ENCODE measurements at places on chromosomes 16 and 17.

GRCh38 chr16:84227548-84227947 is 12.3 kb downstream of the KCNG4 start:
- DNase-seq, result no peak

GRCh38 chr17:73940511-73940910 is 263.0 kb upstream of the RPL38 start:
- DNase-seq, result no peak

DNA sequence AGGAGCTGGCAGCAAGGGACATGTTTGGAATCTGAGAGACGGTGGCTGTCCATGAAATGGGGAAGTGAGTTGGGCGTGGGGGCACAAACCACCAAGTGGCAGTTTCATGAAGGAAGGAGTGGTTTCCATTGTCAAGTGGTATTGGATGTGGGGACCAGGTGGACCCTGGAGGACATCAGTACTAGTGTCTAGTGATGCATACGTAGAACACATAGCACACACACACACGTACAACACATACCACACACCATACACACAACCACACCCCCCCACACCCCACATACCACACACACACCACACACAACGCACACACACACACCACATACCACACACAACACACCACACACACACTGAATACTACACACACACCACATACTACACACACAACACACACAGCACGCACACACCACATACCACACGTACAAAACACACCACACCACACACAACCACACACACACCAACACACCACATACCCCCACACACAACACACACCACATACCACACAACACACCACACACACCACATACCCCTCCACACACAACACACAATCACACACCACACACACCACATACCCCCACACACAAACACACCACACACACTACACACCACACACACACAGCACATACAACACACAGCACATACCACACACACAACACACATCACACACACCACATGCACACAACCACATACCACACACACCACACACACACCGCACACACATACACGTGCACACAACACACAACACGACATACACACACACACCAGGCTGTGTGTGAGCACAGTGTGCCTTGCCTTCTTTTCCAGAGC is 41.1 kb upstream of the GSE1 start:
- DNase-seq, result no peak

DNA sequence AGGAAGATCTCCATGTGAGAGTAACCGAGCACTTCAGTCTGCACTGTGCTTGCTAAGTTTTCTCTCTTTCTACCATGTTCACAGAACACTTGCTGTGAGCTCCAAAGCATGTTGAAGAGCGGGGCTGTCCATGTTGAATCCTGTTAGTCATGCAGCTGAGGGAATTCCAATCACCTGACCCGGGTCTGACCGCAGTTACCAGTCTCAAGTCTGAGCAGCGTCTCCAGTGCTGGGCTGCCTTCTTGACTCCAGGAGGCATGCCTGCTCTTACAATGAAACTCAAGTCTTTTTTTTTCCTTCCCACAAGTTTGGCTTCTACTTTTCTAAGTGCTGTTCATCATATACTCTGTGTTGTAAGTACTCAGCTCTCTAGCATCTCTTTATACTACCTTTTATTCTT is 44.3 kb downstream of the HOXB1 start:
- peak; percentile 91 for DNase-seq

DNA sequence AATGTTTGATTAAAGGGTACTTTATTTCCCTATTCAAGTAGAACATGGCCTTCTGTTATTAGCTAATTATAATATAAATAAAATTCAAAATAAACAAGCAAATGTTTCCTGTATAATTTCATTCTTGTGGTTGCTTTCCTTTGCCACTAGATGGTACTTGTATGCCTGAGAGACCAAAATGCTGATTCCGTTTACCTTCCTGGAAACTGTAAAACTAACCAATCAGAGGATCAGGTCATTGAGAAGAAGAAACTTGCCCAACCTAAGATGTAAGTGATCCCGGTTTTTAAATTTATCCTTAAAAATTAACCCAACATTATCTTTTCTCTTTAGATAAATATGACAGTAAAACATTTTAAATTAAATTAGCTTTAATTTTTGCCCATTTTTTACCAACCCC is 8.1 kb upstream of the ABCA5 start:
- DNase-seq, result no peak

DNA sequence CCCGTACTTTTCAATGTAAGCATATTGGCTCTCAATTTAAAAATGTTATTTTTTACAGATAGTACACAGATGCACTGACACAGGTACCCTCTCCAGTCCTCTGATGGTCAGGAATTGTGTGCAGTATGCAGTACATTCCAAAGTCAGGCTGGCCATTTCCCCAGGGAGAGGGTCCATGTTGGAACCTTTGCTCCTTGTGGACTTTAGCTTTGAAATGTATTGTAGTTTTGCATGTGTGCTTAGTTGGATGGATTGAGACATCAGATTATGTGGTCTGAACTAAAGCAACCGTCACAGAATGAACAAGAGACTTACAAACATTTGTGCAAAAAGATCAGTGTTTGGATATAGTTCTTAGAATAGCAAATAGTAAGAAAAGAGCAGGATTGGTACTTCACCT is 381.1 kb downstream of the WWOX start:
- no peak for DNase-seq

- peak; percentile 5 for DNase-seq
These were observed 90.0 kb downstream of the ELAC2 start for GRCh38 chr17:12927541-12928425.

GRCh38 chr16:31427441-31428278 is 500 bp downstream of the COX6A2 start:
- no peak for DNase-seq

GRCh38 chr17:27644586-27644985 is 13.6 kb downstream of the LGALS9 start:
- no peak for DNase-seq

- DNase-seq, result no peak
These were observed 14.5 kb downstream of the CBFB start for GRCh38 chr16:67043420-67043819.

- no peak for DNase-seq
These were observed 7.4 kb upstream of the EEF2K start for GRCh38 chr16:22198547-22199293.

Measured in GM04503 (cell line).